ENCODE measurements at places on chromosomes 4 and X. TPM values are rescaled to one million over a fixed set of nuclear protein-coding genes. Genes with fewer than 3 reads are reported as not detected.

GRCh38 chr4:75912968-75913367, 10.7 kb upstream of the PPEF2 start:
- DNase-seq: no peak

- DNase-seq: no peak
Measured at GRCh38 chrX:34886011-34886410, 56.6 kb upstream of the FAM47B start.

DNA sequence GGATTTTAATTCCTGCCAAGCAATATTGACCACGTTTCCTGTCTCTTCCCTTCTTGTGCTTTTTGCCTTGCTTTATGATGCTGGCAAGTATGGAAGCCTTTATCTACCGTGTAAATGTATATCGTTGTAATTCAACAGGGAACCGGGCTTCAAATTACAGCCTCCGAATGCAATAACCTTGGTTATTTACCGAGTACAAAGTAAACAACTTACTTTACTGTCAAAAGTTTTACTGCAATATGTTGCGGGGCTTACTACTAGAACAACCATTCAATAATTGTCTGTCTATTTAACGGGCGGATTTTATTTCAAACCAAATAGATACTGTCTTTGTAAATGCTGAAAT, 73.1 kb downstream of the PALLD start:
- no peak for DNase-seq

DNA sequence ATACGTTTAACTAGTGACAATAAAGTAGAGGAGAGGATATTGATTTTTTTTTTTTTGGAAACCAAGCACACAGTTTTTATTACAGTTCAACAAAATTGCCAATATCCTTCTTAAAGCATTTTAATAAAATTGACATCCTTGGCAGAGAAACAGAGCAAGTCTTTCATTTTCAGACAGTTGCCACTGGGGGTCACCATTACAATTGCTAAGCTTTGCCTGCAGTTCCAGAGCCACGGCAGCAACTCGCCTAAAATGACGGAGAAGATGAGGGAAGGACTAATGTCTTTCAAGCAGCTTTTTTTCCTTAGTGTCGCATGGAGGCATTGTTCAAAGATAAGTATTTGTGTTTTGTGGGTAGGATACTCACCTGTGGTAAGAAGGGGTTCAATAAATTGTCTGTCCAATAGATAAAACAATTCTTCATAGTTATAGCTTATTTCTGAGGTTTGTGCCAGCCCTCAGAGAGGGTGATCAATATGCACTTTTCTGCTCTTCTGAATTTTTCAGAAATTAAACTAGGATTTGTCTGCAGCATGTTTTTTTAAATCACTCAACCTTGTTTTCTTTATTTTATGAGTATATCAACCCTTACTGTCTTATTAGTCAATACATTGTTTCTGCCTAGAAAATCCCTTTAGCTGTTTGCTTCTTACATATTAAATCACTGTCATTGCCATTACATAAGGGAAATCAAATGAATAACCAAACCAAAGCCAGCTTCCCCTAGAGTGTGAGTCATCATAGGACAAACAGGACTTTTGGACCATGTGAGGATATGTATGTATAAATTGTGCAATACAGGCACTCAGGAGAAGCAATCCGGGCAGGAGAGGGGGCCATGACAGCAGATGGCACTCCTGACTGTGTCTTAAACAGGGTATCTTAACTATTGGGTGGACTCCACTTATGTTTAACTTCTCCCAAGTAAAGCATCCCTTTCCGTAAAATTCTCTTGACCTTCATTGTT, 508.1 kb upstream of the ARX start:
- no peak for DNase-seq

DNA sequence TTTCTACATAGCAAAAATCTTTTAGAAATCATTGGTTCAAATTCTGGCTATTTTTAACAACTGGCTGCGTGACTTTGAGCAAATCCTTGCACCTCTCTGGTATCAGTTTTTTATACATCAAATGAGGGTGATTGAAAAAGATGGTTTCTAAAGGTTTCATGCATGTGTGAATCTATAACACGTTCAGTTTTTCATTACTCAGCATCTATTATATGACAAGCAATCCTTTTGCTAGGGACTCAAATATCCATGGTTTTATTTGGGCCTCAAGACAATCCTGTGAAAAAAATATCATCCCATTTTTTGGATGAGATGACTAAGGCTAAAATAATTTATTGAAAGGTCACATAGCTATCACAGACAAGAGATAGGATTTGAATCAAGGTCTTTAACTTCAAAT, 884 bp downstream of the HEPH start:
- no peak for DNase-seq

GRCh38 chr4:2334826-2335728, 73.2 kb upstream of the MXD4 start:
- DNase-seq: no peak

GRCh38 chr4:125420526-125420925, 105.8 kb downstream of the FAT4 start:
- DNase-seq: no peak

RTL3 gene
- not detected for total RNA-seq

DNA sequence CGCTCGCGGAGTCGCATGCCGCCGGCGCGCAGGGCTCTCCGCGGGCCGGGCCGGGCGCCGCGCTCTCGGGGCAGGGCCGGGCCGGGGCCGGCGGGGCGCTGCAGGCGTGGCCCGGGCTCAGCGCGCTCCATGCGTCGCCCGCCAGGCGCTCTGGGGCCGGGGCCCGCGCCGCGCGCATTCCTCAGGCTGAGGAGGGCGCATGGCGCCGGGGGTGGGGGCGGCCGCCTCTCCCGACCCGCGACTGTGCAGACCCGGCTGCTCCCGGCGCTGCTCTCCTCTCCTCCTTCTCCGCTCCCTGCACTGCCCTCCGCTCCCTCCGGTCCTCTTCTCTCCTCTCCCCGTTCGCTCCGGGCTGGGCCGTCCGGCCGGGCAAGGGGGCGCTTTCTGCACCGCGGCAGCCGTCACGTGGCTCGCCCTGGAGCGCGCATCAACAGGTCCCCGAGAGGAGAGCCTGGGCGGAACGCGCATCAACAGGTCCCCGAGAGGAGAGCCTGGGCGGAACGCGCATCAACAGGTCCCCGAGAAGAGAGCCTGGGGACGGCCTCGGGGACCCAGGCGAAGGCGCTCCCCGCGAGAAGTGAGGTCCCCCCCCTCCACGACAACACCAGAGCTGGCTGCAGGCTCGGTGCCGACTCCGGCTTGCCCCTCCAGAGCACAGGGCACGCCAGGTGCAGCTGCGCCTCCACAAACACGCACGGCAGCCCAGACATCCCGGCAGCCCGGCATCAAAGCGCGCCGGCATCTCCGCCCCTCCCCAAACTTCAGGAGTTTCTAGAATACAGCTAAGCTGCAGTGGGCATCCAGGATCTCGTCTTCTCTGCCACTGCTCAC, 12.9 kb downstream of the PPP2R3B start:
- no peak for DNase-seq

DNA sequence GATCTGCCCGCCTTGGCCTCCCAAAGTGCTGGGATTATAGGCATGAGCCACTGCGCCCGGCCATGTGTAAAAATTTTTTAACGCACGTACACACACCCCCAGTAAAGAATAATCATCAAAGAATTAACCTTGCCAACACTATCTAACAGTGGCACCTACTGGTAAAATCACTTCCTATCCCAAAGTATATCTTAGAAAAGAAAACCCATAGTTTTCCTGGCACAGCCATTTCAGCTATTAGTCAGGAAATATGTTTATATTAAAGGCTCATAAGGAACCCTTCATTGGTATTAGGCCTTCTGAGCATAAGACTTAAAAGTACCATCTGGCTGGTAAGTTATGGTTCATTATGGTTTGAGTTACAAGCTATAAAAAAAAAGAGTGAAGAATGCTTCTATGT, 14.1 kb downstream of the S100G start:
- DNase-seq: no peak

GAGE2A gene
- not detected for total RNA-seq

DNA sequence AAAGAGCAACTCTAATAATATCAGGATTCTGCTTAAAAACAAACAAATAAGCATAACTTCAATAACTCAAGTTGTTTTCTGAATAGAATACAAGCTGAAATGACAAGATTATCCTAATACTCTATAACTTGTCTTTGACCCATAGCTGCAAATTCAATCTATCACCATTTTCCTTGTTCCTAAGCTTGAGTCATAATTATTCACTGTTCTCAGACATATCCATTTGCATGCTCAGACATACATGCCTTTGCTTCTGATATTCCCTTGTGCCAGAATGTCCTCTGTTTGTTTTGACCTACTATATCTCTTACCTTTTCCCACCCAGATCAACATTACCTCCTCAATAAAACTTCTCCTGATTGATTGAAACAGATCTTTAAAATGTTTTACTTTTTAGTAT, 109.7 kb downstream of the SNCA start:
- DNase-seq: peak; percentile 43

MAGEB5 gene
- not detected for total RNA-seq
